ENCODE measurements at places on chromosomes 13 and 19.
A peak's percentile ranks its signal among the peaks of the same experiment; 100 is the strongest.

DNA sequence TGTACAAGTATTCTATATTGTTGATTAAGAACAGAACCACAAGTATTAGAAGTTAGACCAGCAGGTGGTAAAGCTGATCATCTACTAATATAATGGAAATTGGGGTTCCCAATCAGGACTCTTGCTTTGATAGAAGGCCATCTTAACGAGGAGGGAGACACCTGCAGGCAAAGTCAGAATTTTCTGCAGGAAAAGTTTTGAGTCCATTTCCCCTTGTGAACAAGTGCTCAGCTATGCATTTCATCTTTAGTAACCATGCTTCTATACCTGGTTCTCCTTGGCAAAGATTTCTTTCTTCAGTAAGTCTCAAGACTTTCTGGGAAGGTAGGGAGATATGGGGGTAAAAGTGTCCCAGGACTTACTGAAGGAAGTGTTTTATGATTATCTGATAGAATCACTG is 36.1 kb upstream of the USPL1 start:
- no peak for DNase-seq

DNA sequence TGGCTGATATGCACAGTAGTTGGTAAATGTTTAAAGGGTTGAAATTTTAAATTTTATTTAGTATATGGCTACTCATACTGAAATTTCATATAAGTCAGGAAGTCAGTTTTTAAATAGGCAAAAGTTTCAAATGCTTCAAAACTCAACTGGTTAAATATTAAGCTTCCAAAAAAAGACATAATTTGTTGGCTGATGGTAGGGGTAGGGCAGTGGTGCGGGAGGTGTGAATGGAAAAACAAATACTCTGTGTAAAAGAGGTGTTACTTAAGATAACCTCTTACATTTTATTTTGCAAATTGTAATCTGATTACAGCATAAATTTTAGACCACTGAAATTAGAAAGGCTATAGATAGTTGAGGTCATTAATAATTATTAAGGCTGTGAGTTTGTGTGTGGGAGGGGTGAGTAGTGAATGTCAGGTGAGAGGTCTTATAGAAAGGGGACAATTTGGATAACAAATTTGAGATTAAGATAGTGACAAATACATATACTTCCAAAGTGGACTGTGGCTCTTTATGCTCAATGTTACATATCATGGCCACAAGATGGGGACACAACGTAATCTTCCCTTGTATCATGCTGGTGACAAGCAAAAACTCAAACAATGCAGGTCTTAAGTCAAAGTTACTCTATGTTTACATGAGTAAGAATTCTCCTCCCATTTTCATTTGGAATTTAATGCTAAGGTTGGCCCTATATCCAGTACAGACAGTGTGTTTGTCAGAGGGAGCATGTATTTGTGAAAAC is 36.6 kb upstream of the OXGR1 start:
- no peak for DNase-seq

DNA sequence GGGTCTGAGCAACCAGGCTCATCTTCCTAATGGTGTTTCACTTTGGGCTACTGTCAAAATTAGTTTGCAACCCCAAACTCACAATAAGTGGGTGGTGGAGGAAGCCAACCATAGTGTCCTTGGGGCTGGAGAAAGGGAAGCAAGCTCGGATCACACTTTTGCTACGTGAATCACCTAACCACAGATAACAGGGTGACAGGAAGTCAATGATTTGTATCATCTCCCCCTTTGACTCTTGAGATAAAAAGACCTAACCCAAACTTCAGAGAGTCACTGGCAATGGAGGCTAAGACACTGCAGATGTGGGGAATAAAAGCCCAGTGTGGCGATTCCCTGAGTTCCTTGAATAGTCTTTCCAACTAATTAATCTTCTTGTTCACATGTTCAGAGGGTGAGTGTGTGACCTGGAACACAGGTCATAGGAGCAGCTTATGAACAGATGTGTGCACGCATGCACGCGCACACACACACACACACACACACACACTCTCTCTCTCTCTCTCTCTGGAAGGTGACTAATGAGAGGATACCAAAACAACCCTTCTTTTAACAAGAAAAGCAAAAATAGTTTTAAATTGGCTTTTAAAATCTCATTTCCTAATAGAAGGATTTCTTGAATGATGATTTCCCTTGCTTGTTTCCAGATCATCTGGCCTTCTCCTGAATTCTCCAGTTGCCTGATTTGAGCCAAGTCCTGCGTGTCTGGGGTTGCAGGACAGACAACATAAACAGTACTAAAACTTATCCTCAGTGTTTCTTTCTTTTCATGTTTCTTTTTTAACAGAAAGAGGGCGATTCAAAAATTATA is 21.2 kb upstream of the DOCK9 start:
- DNase-seq = no peak

DNA sequence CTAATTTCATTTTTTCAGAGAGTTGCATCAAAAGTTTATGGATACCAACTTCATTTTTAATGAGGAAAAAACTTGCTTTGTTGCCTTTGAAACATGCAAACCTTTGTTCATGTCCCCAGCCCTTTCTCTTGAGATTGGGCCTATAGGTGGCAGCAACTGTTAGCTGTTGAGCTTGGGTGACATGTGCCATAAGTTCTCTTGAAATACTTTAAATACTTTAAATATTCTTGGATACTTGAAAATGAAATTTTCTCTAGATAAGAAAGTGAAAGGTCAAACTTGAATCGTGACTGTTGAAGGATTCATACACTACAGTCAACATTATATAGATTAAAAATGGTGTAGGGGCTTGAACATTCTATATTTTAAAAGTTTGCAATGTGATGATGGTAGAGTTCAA is 294.9 kb downstream of the NDFIP2 start:
- no peak for DNase-seq

DNA sequence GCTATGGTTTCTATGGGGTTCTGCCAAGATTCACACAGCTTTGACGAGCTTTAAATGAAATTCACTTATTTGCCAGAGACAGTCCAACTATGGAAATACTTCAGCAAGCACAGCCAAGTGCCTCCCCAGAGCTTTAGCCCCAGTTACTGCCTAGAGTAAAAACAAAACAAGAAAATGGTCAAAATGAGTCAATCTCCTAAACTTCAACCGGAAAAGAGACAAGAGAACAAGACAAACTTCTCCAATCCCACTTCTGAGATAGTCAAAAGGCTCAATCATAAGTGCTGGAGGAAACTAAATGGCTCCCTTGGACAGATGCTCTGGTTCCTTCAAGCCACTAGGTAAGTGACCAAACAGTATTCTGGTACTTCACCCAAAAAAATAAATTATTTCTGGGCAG is 65.8 kb downstream of the KATNAL1 start:
- no peak for DNase-seq

- no peak for DNase-seq
Observed at GRCh38 chr19:1103132-1103707, 574 bp upstream of the GPX4 start.

DNA sequence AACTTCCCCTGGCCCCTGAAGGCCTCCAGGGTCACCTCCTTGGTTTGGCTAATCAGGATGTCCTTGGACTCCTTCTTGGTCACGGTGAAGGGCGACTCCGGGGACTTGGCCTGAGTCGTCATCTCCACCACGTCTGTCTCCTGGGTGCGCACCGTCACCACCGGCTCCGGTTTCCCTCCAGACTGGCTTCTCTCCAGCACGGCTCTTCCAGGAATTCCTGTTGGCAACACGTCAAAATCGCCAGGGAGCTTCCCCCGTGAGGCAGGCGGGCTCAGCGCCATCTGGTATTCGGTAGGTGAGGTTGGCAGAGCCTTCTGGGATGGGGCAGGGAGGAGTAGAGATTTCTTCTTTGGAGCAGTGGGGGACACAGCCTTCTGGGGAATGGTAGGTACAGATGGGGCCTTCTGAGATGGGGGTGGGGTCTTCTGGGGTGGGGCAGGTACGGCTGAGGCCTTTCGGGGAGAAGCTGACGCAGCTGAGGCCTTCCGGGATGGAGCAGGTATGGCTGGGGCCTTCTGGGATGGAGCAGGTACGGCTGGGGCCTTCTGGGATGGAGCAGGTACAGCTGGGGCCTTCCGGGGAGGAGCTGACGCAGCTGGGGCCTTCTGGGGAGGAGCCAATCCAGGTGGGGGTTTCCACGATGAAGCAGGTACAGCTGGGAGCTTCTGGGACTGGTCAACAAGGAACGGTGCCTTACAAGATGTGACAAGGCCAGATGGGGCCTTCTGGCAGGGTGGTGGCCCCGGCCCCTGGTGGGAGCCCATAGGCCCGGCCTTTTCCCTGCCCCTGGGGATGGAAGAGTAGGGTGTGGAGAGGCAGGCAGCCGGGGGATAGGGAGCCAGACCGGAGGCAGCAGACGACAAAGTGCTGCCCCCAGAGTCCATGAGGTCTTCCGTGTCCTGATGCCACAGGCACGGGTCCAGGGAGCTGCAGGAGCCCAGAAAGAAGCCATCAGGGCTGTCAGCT is 3.8 kb downstream of the GARIN5B start:
- DNase-seq = no peak

- no peak for DNase-seq
Observed at GRCh38 chr13:50080203-50080910, 65.1 kb downstream of the KCNRG start.

- DNase-seq = no peak
Observed at GRCh38 chr19:35311901-35312665, 16.9 kb upstream of the CD22 start.

GRCh38 chr19:31610018-31610417 is 260.8 kb upstream of the TSHZ3 start:
- DNase-seq = no peak

DNA sequence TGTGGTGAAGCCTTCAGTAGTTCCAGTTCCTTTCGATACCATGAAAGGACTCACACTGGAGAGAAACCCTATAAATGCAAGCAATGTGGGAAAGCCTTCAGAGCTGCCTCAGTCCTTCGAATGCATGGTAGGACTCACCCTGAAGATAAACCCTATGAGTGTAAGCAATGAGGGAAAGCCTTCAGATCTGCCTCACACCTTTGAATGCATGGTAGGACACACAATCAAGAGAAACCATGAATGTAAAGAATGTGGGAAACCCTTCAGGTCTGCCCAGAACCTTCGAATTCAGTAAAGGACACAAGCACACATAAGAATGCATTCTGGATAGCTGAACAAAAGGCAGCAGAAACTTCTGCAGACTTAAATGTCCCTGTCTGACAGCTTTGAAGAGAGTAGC is 18.3 kb downstream of the ZNF69 start:
- DNase-seq = no peak

DNA sequence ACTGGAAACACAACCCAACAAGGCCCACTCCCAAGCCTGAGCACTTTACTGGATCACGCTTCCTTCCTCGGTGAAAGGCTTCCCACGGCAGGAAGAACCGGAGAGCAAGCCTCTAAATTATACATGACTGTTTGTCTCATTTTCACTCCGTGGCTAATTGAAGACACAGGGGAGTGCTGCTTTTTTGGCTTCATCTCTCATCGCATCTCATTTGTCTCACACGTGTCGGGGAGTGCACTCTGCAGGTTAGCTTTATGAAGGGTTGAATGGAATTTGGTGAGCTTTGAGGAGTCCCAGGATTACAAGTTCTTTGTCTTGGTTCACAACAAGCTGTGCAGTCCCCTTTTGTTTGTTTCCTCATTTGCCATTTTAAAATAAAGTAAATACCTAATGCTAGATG is 544.6 kb downstream of the GPC6 start:
- no peak for DNase-seq

DNA sequence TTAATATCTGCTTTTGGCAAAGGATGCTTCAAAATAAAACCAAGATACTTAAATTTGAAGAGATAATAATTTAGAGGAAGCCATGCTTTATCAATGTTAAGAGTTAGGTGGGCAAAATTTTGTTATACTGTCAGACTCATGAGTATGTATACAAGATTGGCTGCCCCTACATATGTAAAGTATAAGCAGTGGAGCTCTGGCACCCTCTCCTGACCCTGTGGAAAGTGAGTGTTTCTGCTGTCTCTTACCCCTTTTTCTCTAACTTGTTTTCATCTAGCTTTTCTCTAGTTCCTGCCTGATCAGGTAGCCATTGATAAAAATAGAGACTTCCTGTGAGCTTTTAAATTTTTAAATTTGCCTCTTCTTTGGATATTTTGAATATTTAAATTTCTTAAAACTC is 710.9 kb upstream of the SPRY2 start:
- DNase-seq = no peak

GRCh38 chr13:107329991-107330390 is 762.1 kb upstream of the ARGLU1 start:
- peak; percentile 32 for DNase-seq

GRCh38 chr13:25874064-25874737 is 177.6 kb downstream of the SHISA2 start:
- no peak for DNase-seq

- no peak for DNase-seq
Observed at GRCh38 chr19:45122832-45123231, 29.9 kb downstream of the PPP1R37 start.

DNA sequence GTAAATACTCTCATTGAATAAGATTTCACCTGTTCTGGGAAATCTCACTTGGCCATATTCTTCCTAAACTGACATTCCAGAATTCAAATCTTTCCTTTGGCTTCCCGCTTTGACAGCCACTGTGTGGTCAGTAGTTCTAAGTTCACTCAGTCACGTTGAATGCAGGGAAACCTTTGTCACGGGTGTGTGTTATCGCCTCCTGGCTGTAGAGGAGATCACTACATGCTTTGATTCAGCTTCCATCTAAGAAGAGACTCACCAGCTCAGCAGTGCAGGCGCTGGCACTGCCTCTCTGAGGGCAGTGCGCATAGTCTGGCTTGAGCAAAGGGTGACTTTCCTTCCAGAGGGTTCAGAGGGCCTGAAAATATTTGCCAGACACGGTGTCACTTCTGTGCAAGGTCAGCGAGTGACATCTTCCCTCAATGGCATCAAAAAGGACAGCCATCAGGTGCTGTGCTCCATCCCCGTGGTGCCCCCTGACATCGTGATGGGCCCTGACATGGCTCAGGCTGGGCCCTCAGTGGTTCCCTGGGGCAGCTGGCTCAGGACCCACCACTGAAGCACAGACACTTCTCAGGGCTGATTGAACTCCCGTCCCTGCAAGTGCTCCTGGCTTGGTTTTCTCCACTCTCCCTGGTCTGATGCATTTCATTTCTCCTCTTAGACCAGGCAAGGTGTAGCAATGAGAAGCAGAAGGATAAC is 635.4 kb upstream of the ARGLU1 start:
- no peak for DNase-seq

DNA sequence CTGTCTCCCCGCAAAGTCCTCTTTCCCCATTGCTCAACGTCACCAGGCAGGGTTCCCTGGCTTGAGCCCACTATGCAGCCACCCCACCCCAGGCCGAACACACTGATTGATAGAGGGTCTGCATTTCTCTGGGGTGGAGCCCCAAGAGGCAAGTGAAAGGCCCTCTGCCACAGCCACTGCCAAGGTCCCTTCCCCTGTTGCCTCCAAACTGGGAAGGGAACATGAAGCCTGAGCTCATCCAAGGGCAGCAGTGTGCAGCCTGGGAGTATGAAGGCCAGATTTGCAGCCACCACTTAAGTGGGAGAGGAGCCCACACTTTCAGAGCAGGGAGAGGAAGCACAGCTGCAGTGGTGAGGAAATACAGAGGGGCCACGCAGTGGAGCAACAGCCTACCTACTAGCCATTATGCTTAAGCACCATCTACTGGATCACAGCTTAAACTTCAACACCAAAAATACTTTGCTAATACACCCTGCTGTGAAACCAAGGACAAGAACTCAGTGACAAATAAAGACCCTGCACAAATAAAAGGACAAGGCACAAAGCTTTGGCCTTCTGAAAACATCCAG is 48.6 kb downstream of the UBL3 start:
- DNase-seq = no peak

GRCh38 chr13:39485314-39485700 is 117.7 kb downstream of the LHFPL6 start:
- no peak for DNase-seq

- no peak for DNase-seq
Observed at GRCh38 chr19:5563008-5563431, 4.7 kb downstream of the TINCR start.

GRCh38 chr13:51541809-51542258 is 42.4 kb upstream of the WDFY2 start:
- no peak for DNase-seq
